ENCODE measurements at places on chromosomes 5 and 9.
A peak's percentile ranks its signal among the peaks of the same experiment; 100 is the strongest.

DNA sequence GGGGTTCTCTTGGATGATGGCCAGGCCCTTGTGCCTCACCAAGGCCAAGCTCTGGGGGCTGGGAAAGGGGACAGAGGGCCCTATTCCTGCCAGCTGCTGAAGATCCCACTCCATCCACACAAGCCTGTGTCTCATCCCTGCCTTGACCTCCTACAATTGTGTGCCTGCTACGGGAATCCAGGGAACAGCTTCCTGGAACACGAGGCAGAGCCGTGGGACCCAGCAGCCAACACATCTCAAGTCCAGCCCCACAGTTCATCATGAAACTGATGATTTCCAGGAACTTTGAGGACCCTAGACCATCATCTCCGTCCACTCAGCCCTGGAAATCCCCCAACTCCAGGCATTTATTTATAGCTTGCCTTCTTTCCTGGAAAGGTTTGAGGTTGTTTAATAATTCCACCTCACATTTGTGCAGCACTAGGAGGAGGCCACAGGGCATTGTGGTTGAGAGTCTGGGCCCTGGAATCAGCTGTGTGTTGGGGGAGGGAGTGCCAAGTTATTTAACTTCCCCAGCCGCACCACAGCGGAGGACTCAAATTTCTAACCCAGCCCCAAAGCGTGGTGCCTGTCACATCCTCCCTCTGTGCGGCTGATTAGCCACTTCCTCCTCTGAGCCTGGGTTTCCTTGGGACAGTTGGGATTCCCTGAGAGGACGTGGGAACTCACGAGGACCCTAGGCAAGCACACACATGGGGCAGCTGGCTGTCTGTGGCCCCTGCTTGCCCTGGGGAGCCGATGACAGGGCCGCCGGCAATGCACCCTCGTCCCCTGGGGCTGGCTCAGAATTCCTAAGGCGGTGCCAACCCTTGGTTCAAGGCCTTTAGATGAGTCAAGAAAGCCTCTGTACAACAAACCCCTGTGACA, 58.2 kb upstream of the GGTA1 start:
- DNase-seq = peak; percentile 78

DNA sequence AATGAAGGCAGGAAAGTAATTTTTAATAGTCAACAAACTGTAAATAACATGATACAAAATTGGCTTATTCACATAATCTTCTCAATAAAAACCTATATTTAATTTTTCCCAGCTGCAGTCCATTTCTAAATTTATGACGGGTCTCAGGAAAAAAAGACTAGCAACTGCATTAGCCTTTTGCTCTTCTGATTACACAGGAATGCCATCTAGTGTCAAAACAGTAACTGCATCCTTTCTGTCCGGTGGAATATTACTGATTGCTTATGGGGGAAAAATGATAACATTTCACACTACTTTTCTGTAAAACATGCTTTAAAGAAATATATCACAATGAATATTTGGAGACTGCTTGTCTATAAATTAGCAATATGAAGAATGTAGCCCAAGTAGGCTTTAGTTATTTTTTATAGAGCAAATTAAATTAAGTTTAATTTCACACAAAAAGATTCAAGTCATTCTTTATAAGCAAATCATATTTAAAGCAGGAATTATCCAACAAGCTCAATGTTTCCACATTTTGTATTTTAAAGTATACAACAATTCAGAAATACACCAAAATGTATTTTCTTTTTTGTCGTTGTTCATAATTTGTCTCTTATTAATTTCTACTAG, 534.7 kb downstream of the CDH10 start:
- no peak for DNase-seq

- DNase-seq = no peak
These were observed 3.3 kb upstream of the PLGRKT start for GRCh38 chr9:5441043-5441442.

DNA sequence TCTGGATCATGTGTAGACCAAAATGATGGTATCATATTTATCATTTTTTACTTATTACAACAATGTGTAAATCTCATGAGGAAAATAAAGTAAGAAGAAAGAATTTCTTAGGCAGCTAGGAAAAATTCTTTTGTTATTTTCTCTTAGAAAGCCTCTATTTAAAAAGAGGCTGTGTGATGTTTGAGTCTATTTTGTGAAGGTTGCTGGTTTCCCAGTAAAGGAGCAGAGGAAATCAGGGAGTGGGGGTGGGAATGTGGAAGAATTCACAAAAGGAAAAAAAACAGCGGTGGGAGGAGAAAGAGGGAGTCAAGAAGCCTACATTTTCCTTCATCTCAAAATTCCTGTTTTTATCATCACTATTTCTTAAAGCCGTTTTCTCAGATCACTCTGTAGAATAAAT, 20.1 kb downstream of the PTCH1 start:
- DNase-seq = no peak

DNA sequence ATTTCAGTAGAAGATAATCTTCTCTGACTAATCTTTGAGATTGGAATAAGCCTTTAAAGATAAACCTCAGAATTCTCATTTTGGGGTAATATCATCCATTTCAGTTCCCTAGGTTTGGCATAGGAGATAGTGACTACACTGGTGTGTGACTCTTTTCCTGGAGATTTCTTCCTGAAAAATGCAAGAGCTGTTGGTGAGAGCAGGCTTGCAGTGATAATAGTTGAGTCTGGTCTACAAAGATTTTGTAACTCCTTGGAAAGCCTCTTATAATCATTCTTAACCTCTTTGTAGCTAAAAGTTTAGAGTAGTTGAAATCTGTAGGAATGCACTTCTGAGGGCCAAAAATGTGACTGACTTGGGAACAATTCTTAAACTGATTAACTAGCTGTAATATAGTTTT, 23.4 kb downstream of the RANBP17 start:
- no peak for DNase-seq

- DNase-seq = no peak
These were observed 253.0 kb upstream of the ARRDC3 start for GRCh38 chr5:91635950-91636734.
